Muscle of arm (tissue), 14 donors: ENCODE measurements at places on chromosomes 1 and 21. TPM values are rescaled to one million over a fixed set of nuclear protein-coding genes. Genes with fewer than 3 reads are reported as not detected.

Gene EFNA3
- polyA plus RNA-seq, result 1.3 TPM

Gene CRP
- polyA plus RNA-seq, result not detected

Gene SLAMF1
- not detected for polyA plus RNA-seq

Gene MGST3
- polyA plus RNA-seq, result 176 TPM

- no peak for DNase-seq
These were observed 45.1 kb upstream of the GUCA2A start for GRCh38 chr1:42209526-42210251.

DNA sequence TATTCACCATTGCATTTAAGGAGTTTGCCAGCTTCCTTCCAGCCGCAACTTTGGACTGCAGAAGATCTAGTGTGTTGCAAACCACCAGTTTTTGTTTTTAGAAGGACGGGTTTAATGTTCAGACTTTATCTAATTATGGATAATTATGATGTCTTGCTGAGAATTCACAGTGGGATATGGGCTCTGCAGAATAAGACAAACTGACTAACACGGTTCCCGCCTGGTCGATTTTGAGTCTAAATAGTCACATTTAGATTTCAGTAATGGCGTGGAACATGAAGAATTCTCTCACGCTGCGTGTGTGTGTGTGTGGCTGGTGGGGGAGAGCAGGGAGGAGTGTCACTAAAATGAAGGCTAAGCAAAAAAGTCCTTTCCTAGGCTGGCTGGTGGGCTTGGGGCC lies 48.5 kb upstream of the DMRTB1 start:
- no peak for DNase-seq

- DNase-seq, result no peak
These were observed 4.8 kb upstream of the IL24 start for GRCh38 chr1:206892351-206892984.

DNA sequence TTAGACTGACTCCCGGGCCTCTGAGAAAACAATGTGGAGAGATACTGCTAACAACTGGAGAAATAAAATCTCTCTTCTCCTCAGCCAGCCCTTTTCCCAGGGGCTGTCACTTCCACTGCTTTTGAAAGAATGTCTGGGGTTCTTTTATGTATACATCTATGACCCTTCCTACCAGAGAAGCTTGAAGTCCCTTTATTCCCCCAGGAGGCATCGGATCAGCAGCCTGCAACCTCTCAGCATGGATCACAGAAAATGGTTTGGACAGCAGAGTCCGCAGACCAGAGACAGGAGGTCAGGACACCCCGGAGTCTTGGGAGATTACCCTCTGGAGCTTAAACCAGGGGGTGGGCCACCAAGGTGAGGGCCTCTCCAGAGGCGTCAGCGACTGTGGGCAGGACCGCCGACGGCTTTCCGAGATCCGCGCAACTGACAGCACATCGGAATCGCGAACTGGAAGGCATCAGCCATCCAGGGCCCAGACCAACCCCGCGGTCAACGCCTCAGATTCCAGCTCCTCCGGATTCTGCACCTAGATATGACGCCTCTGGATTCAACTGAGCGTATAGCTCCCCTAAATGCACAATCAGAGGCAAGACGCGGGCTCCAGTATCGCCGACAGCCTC lies 1.0 kb downstream of the EPHA10 start:
- no peak for DNase-seq

GRCh38 chr21:46285206-46285661 lies at the start of gene MCM3AP:
MCM3AP (minus strand) TSS chr21:46285611; CDS start chr21:46285286, 325 bp downstream.
- no peak for DNase-seq

DNA sequence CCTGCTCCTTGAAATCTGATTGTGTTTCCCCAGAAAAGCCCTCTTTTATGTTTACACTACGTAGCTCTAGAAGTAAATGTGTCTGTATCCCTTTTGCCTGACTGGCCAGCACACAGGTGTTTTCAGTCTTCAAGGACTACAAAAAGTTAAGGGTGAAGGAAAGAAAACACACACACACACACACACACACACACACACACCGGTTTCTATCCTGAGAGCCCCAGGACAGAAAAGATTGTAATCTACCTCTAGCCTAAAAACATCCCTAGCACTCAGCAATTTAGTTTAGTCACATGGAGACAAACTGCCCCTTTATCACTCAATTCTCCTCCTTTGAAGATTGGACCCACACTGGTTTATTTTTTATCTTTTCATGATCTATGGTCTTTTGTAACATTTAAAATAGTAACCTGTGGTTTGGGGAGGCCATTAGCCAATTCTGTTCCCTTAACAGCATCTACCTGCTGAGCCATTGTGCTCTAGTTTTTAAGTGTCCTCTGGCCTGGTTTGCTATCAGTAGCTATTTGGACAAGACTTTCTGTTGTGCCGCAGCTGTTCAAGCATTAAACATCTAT lies 15.8 kb upstream of the TRIM45 start:
- no peak for DNase-seq

DNA sequence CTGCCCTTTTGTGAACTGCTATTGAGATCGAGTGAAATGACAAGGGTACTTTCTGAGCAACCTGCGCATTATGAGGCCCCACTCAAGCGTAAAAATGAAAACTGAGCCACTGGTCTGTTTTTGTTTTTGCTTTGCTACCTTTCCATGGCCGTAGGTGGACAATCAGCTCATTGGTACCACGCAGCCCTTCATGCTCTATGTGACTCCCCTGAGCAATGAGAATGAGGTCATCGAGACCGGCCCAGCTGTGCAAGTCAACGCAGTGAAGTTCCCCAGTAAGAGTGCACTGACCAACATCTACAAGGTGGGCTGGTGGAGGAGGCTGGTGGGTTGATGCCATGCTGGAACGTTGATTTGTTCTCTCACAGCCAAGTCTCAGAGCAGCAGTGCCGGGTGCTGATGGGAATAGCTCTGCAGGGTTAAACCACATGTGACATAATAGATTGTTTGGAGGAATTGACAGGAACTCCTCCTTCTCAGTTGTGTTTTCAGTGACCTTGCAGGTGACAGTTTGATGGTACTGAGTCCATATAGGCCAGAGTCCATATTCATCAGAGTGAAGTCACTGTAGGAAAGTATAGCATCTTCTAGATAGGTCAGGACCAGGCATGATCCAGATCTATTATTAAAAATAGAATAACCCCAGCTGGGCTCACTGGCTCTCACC lies 170.3 kb downstream of the VPS13D start:
- no peak for DNase-seq

- DNase-seq, result no peak
These were observed 72.7 kb downstream of the CAPZB start for GRCh38 chr1:19412654-19413053.

- DNase-seq, result no peak
These were observed 1.9 kb upstream of the TUT4 start for GRCh38 chr1:52554756-52555155.

- no peak for DNase-seq
These were observed 68.4 kb upstream of the MAGI3 start for GRCh38 chr1:113321771-113322387.

DNA sequence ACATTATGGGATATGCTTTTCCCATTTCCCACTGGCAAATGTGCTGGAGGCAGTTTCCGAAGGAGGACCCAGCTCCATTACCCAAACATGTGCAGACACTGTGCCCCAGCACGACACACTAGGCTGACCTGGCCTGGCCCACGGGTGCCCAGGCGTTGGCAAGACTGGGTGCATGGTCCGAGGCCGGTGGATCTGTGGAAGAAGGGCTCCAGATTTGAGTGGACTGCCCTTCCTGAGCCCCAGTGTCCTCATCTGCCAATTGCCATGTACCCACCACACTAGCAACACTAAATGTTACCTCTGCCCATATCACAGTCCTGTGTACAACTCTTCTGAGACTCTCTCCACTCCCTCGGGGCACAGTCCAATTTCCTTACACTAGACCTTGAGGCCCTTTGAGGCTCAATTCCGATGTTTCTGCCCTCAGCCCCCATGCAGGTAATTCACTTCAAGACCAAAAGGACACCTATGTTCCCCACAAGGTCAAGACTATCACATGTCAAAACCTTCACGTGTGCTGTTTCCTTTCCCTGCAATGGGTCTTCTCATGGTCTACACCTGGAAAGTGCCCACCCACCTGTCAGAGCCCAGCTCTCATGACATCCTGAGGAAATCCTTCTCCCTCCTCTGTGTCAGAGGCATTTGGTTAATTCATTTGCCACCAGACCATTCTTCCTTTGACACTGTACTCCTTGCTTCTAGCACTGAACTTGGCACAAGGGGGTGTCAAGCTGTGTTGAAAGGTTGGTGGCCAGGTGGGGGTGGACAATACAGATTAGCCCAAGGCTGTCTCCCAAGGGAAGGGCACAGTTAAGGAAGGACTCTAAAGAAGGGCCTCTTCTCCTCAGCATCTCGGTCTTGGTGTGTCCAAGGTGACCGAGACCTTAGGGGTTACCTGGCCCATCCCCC lies 124.9 kb downstream of the DMRTB1 start:
- no peak for DNase-seq

DNA sequence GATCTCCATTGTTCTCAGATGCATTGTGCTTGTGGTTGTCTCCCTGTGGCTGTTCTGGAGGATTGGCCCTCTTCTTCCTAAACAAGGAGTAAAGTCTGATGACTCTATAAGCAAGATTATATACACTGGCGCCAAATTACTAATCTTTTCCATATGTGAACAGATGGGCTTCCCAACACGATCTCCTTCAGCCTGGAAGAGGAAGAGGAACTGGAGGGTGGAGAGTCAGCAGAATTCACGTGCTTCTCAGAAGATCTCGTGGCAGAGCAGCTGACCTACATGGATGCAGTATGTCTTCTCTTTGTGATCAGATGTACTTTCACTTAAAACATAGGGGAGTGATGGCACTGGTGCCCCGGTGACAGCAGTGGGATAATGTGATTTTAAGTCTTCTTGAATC lies 78.7 kb downstream of the RGL1 start:
- DNase-seq, result no peak

- no peak for DNase-seq
These were observed 47.8 kb downstream of the PRRX1 start for GRCh38 chr1:170711682-170712081.

DNA sequence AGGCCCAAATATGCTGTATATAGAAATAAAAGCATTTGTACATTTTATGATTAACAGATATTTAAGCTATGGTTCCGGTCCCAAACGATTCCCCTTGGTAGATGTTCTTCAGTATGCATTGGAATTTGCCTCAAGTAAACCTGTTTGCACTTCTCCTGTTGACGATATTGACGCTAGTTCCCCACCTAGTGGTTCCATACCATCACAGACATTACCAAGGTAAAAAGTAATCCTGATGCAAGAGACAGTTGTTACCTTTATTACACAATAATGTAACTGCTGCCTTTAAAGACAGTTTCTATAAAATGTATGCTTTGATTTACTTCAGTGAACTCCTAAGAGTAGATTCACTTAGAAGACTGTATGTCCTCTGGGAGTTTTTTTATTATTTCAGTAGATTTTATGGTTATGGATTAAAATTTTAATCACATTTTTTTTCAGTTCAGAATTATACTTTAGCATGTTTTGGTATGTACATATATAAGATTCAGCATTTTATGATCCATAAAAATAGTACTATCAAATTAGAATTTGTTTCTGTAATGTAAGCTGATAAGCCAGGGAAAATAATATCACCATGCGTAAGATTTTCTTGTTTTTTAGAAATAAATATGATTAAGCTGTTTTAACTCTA lies 96.5 kb downstream of the USP25 start:
- no peak for DNase-seq

- DNase-seq, result no peak
These were observed 5.8 kb downstream of the CAPN8 start for GRCh38 chr1:223659711-223660110.
